ENCODE measurements at places on chromosomes 11 and 22.

DNA sequence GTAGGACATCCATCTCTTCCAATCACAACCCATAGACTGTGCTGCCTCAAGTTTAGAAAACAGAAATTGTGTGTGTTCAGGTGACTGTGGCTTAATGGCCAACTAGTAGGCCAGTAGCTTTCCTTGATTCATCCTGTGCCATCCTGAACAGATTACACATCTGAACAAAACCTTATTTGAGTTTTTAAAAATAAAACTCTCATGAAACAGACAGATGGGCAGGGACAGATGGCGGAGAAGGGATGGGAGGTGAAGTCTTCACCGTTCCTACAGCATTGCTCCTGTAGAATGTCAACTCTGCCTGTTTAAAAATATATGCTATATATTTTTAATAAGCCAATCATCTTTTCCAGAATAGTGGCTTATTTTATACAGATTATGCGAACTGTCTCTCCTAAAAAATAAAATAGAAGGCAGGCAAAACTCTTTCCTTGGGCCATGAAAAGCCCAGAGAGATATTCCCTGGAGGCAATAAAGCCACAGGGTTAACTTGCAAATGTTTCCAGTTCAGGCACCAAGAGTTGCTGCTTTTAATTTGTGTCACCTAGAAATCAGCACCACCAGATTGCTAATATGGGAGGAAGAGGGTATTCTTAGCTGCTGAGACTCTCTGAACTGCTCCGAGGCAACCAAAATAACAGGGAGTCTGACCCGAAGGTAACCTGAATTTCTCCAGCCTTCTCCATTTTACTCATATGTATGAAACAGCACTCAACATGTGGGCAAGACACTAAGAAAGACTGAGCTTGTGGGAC, 861.2 kb downstream of the OPCML start:
- DNase-seq: no peak

- DNase-seq: peak; percentile 68
Observed at GRCh38 chr11:126146454-126147192, 64.8 kb downstream of the RPUSD4 start.

DNA sequence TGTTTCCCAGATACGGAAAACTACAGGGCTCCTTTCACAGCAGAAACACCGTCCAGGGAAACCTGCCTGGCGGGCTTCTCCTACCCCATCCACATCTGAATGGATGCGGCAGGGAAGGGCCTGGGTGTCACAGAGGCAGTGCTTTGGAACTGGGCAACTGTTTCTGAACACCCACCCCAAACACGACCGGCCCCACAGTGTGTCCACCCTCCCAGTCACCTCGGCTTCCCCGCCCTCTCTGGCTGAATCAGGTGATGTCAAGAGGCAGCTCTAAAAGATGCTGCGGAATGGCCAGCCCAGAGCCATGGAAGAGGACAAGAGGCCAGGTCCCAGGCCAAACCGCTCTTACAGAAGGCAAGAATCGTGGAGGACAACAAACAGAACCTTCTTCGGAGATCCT, 22.0 kb downstream of the IFT27 start:
- DNase-seq: no peak

DNA sequence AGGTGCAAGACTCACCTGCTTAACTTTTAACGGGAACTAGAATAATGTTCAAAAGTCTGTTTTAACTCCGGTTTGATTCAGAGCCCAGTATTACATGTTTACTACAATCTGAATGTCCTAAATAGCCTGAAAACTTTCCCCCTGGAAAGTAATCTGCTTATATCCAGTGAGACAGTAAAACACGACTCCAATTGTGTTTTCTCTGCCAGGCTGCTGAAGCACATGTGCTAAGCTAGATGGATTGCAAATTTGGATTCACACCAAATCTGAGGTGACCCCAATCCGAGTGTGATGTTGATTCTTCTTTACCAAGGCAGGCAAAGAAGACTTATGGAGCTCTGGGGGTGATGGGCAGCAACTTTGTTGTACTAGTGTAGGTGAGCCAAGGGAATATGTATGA, 158.7 kb upstream of the PDGFD start:
- DNase-seq: no peak

DNA sequence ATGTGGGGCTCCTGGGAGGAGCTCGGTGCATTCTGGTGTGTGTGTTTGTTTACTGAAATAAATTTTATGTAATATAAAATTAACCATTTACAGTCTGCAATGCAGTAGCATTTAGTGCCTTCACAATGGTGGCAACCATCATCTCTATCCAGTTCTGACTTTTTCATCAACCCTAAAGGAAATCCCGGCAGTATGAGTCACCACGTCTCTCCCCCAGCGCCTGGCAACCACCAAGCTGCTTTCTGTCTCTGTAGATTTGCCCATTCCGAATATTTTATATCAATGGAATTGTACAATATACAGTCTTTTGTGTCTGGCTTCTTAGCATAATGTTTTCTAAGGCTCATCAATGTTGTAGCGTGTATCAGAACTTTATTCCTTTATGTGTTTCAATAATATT, 300.5 kb downstream of the MIAT start:
- DNase-seq: no peak

DNA sequence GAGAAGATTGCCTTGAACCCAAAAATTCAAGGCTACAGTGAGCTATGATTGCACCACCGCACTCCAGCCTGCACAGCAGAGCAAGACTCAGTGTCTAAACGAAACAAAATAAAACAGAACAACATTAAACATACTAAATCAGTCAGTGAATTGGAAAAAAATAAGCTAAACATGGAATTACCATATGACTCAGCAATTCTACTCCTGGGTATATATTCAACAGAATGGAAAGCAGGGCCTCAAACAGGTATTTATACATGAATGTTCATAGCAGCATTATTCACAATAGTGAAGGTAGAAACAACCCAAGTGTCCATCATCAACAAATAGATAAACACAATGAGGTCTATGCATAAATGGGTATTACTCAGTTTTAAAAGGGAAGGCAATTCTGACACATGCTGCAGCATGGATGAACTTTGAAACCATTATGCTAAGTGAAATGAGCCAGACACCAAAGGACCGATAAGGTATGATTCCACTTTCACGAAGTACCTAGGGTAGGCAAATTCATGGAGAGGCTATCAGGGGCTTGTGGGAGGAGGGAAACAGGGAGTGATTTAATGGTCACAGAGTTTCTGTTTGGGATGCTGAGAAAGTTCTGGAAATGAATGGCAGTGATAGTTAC, 15.5 kb downstream of the NTM start:
- no peak for DNase-seq

- DNase-seq: no peak
Observed at GRCh38 chr22:27937453-27937852, 18.4 kb upstream of the PITPNB start.

- no peak for DNase-seq
Observed at GRCh38 chr22:43313890-43314474, 29.2 kb downstream of the SCUBE1 start.

DNA sequence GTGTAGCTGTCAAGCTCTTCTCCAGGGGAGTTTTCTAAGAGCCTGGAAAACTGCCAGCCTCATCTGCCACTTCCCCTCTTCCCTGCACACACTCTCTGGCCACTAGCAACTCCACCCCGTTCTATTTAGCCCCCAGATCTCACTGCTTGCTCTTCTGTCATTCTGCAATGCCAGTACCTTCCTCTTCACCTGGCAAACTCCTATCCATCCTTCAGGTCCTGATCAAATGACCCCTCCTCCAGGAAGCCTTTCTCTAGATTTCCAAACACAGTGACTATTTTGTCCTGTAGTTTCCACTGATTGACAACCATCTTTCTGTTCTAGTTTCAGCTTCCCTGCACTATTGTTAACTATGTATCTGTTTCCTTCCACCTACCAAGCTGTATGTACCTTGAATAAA, 437.7 kb downstream of the SOX6 start:
- DNase-seq: peak; percentile 28

GRCh38 chr11:20840341-20840740, 171.0 kb downstream of the NELL1 start:
- no peak for DNase-seq

Data from right forelimb (tissue), 1 donor.